SHP77 (cell line): ENCODE measurements at places on chromosomes 7 and 10.

- DNase-seq, result no peak
Measured at GRCh38 chr10:59127991-59128390, 48.5 kb upstream of the PHYHIPL start.

DNA sequence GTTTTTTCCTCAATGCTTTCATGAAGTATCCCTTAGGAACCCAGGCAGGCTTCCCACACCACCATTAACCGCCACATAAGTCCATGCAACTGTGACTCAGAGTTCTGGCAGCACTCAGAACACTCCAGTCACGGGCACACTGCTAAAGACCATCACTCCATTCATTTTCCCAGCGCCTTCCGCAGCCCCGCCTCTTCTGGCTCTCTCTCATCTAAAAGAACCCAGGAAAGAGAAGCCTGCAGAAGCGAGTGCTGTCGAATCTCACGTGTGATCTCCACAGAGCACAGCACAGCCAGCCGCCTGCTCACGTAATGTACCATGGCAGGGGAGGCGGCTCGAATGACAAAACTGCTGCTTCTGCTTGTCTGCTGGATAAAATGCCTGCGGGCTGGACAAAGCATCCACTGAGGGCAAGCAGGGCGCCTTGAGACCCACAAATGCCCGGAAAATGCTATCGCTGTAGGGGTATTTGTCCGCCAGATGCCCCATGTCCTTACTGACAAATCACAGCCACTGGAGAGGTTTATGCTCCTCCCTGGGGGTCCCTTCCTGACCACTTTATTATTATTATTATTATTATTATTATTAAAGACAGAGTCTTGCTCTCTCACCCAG lies 1.8 kb downstream of the PSMG3 start:
- DNase-seq, result no peak

- no peak for DNase-seq
Measured at GRCh38 chr7:77971726-77972125, 173.2 kb downstream of the PHTF2 start.

DNA sequence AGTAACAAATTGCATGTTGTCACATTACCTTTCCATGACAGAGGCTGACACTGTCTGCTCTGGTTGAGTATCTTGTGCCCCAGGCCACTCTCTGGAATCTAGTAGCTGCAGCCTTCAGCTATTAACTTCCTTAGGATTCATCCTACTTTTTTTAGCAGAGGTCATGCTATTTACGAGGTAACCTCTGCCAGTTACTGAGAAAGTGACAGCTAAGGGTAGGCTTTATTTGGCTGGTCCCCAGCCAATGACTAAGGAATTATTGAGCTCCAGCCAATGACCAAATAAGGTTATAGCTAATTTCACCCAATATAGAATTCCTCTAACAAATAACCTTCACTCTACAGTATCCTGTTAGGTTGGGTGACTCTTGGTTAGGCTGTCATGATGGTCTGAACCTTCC lies 1361.7 kb downstream of the XPNPEP1 start:
- no peak for DNase-seq

DNA sequence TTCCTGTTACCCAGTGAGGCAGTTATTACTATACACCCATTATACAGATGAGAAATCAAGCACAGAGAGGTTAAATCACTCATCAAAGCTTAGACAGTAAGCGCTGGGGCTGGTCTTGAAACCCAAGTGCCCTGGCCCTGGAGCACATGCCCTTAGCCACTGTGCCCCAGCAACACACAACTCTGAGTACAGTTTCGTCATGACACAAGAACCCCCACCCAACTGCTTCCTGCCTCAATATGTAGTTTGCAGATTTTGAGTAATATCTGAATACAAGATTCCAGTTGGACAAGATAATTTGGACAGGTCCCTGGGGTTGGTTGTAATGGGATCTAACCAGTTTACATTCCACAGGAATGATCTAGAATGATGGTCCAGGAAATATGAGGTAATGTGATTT lies 62.8 kb downstream of the SH3PXD2A start:
- DNase-seq, result no peak

GRCh38 chr7:37187179-37187578 lies 261.5 kb downstream of the ELMO1 start:
- DNase-seq, result no peak

GRCh38 chr10:71059054-71059818 lies 153.1 kb upstream of the UNC5B start:
- DNase-seq, result no peak

DNA sequence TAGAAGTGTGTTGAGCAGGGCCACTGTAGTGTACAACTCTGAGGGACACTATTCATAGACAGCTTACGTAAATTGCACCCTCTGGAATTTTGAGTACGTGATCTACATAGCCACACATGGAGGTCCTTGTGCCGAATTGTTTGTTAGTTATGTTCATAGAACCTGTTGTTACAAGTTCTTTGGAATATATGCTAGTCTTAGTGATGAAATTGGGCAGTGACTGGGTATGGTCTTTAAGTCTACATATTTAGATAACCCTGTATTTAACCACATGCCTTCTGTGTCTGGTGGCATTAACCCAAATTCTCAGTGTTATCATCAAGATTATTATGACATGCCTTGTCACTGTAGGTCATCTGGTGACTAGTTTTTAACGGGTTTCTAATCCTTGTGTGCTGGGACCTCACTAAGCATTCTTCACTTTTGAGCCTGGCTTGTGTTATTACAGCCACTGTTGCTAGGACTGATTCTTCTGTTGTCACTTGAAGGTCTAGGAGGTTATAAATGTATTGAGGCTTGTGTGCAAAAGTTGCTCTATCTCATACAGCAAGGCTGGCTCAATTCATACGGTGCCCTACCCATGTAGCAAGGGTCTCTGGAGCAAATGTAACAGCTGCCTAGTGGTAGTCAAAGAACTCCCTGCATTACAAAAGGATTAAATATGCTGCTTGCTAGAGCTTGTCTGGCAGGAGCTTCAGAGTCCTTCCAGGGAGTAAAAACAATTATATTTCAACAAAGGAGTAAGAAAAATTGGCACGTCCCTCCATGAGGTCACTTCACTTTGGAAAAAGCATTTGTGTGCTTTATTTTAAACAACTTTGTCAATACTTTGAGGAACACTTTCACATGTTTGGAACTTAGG lies 65.4 kb downstream of the CDK14 start:
- no peak for DNase-seq

DNA sequence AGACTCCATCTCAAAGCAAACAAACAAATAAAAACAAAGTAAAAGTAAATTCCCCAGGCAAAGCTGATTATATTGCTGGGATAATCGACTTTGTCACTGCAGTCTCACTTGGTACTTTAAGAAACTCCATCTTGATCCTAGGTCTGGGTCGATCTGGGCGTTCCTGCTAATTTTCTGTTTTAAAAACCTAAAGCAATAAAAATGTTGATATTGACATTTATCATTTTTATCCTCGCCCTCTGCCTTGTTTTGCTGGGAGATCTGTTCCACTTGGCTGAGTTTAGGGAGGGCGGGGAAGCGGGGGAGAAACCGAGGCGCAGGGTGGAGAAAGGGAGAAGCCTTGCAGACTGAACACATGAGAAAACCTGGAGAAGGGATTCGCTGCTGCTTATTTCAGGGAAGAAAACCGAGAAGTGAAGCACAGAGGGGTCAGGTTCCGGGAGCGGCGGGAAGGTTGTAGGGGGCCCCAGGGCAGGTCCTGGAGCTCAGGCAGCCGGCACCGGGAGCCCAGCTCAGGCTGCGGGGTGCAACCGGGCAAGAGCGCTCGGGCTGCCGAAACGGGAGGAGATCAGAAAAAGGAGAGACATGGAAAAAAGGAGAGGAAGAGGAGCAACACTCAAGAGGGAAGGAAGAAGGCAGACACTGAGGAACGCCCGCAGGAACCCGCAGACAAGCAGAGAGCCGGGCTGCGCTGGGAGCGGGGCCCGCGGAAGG lies 27.3 kb upstream of the KMT2C start:
- DNase-seq, result peak; percentile 35

DNA sequence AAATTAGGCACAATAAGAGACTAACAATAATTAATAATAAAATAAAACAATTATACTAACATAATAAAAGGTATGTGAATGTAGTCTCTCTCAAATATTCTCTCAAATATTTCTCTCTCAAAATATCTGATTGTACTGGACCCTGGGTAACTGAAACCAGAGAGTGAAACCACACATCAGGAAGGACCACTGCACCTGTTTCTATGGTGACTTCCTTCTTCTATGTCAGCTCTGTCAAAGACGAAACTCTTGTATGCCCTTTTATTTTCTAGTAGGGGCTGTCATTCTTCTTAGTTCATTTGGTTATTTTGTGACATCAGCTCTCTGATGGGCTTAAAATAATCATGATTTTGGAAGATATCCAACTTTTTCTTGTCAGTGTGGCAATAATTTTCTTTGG lies 428.0 kb upstream of the TPK1 start:
- no peak for DNase-seq

GRCh38 chr10:80207768-80208370 lies 2.5 kb upstream of the ANXA11 start:
- no peak for DNase-seq

- DNase-seq, result no peak
Measured at GRCh38 chr7:15508258-15508657, 53.6 kb downstream of the AGMO start.

DNA sequence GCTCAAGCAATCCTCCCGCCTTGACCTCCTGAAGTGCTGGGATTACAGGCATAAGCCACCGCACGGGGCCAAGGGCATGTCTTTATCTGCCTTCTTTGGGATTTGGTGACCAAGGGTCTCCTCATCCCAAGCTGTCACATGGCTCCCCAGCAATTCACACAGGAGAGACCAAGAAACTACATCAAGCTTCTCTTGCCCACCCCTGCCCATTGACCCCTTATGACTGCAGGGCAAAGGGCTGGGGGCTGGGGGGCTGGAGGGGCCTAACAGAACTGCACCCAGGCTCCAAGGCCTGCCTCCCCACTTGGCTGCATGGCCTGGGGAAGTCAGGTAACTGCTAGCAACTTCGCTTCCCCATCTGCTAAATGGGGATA lies 137.1 kb downstream of the SH3PXD2A start:
- no peak for DNase-seq

DNA sequence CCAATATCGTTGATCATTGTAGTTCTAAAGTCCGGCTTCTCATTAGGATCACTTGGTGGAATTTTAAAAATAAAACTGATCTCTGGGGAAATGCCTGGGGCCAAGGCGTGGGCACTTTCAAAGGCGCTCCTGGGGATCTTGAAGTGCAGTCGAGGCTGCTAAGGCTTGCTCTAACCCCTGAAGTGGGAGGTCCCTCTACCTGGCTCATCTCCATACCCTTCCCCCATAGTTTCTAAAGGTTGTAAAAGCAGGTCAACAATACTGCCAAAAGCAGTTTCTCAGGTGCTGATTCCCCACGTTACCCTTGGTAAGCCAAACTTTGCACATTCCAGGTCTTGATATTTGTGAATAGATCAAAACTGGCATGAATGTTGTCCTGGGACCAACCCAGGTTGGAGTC lies 79.0 kb upstream of the SP8 start:
- no peak for DNase-seq
